ENCODE measurements at places on chromosomes 5 and 9.

DNA sequence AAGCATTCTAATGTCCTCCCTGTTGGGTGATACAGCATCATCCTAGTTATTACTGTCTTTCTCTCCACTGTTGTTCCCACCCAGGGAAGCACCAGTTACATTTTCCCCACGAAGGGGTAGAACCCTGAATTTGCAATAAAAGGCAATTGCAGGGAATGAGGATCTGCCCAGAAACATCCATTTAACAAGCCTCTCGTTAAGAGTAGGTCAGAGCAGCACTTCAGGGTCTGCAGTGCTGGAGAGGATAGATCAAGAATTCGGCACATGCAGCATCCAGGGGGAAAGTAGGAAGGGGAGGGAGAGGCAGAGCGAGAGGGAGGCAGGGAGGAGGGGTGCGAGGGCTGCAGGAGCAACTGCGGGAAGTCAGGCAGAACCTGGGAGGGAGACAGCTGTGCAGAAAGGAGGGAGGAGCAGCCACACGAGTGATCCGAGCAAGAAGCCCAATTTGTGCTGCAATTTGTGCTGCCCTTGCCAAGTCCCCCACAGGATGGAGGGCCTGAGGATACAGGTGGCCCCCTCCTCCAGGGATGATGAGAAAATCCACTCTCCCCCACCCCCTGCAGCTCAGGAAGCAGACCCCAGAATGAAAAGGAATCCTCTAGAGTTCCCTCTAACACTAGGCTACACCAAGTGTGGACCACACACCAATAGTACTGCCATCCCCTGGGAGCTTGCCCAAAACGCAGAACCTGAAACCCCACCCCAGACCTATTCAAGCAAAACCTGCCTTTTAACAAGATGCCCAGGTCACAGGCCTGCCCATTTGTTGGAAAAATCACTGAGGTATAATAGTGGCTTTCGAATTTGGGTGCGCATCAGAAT is 62.2 kb downstream of the EPB41L4B start:
- DNase-seq = no peak

DNA sequence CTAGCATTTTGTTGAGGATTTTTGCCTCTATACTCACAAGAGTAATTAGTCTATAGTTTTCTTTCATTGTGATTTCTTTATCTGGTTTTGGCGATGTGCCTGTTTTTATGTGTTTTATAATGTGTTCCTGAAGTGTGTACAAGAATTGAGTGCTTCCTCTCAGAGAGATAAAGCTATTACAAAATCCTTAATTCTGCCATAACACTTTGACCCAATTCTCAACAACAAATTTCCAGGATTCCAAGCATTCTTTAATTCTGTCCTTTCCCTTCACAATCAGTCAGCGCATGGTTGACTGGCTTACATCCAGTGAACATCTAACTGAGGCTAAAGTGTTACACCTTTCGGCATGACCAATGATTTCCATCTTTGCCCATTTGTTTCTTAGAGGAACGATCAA is 282.9 kb upstream of the MVB12B start:
- no peak for DNase-seq

DNA sequence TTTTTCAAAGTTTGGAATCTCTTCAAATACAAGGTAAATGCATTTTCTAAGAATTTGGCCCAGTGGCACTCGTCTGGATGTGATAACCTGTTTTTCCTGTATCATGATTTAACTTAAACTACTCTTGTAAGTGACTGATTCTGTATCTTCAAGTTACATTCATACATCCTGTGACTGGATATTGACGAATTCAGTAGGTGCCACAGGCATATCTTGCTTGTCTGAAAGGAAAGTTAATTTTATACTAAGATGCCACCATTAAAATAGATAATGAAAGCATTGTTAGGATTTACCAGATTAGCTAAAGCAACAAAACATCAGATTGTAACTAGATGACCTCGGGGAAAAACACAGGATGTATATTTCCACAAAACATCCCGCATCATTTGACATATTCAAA is 175.3 kb upstream of the ZNF608 start:
- no peak for DNase-seq

DNA sequence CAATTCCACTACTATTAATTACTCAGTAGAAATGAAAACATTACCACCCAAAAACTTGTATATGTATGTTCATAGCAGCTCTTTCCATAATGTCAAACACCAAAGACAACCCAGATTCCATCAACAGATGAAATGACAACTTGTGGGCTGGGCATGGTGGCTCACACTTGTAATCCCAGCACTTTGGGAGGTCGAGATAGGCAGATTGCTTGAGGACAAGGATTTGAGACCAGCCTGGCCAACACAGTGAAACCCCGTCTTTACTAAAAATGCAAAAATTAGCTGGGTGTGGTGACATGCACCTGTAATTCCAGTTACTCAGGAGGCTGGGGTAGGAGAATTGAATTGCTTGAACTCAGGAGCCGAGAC is 11.5 kb downstream of the UIMC1 start:
- DNase-seq = no peak

DNA sequence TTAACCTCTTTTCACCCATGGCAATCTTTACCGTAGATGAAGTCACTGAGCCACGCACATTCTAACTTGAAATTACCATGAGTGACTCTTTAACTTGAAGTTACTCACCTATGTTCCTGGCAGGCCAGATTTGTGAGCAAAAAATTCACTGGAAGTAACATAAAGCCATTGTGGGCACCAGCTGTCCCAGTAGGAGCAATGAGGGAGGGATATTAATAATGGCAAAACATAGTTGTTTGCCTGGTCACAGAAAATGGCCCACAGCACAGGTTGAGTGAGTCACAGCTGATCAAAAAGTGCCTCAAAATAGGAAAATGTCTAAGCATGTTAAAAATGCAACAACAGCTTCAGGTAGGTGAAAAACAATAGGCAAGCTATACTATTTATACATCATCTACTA is 146.6 kb downstream of the EFNA5 start:
- no peak for DNase-seq

GRCh38 chr9:98374385-98375051 is 119.1 kb upstream of the TBC1D2 start:
- DNase-seq = no peak

- no peak for DNase-seq
Measured at GRCh38 chr9:16755467-16756160, 114.9 kb downstream of the BNC2 start.

DNA sequence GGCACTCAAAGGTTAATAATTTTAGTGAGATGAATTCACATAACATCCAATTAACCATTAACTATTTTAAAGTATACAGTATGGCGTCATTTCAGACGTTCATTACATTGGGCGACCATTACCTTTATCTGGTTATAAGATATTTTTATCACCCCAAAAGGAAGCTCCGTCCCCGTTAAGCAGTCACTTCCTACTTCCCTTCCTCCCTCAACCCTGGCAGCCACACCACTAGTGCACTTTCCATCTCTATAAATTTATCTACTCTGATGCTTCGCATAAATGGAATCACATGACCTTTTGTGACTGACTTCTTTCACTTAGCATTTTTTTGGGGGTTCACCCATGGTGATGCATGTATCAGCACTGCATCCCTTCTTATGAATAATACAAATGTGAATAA is 168.3 kb upstream of the PUM3 start:
- no peak for DNase-seq

DNA sequence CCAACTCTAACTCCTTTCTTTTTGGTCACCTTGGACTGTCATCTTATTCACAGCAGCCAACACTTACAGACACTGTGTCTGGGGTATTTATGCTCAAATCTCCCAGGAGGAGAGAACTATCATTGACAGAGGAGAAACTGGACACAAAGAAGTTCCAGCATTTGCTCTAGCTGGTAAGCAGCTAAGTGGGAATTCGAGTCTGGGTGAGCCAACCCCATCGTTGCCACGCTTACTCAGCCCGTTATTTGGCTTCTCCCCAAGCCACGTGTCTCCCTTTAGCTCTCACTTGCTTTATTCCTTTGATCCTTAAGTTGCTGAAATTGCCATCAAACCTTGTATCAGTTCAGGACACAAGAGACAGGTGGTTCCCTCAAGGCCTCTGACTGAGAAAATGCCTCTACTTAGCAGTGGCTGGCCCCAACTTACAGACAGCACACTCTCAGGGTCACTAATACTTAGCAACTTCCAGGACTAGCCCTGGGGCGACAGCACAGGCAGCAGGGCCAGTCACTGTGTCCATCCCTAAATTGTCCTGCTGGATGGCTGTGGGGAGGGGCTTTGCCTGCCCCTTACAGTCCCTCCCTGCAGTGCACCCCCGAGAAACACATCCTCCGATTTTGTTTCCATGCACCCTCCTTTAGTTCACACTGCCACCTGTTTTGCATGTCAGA is 1.4 kb downstream of the SLC36A2 start:
- no peak for DNase-seq

GRCh38 chr9:79615038-79615437 is 43.3 kb downstream of the TLE4 start:
- DNase-seq = no peak

DNA sequence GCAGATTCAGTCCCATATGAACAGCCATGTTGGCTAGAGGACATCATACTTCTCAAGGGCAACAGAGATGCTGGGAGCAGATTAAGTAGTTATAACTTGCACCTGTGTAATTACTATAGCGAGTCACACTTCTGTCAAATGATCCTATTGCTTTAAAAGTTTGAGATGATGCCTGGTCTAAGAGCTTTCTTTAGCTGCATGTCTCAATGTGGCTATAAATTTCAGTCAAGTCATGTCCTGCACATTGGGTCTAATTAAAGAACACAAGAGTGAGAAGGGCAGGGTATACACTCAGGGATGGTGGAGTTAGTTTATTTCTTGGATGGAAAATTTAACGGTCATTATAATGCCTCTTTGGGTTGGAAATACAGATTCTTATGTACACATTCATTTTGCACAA is 557.3 kb downstream of the RAB3C start:
- no peak for DNase-seq

DNA sequence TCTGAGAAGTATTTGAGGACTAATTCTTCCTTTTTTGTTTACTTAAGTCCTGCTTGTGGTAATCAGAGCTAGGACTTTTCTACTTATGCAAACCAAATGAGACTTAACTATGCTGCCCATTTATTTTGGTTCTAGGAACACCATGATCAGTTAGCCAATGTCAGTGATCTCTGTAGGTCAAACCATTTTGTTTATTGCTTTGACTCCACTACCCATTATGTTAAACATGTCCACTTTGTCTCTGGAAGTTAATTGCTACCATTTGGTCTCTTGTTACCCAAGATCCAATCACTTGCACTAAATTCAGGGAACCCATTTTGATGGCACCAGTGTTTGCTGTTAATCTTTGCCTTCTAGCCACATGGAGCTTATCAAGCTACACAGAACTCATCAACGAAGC is 161.9 kb downstream of the CCDC171 start:
- DNase-seq = no peak

- no peak for DNase-seq
Measured at GRCh38 chr5:72515211-72515610, 8.0 kb upstream of the ZNF366 start.

Measured in GM18507 (cell line).